MG63 (cell line): ENCODE measurements at places on chromosomes 12 and 14.

- DNase-seq, result no peak
These were observed 18.0 kb downstream of the TRPV4 start for GRCh38 chr12:109815225-109815624.

GRCh38 chr12:62604871-62605270 lies 138.2 kb downstream of the MON2 start:
- DNase-seq, result no peak

GRCh38 chr14:34052658-34053014 lies 101.8 kb upstream of the EGLN3 start:
- peak; percentile 77 for DNase-seq

- DNase-seq, result no peak
These were observed 47.8 kb downstream of the TESC start for GRCh38 chr12:117051380-117051779.

GRCh38 chr12:112386726-112387125 lies 4.5 kb upstream of the HECTD4 start:
- no peak for DNase-seq

GRCh38 chr14:61652526-61653262 lies 42.6 kb upstream of the HIF1A start:
- no peak for DNase-seq

DNA sequence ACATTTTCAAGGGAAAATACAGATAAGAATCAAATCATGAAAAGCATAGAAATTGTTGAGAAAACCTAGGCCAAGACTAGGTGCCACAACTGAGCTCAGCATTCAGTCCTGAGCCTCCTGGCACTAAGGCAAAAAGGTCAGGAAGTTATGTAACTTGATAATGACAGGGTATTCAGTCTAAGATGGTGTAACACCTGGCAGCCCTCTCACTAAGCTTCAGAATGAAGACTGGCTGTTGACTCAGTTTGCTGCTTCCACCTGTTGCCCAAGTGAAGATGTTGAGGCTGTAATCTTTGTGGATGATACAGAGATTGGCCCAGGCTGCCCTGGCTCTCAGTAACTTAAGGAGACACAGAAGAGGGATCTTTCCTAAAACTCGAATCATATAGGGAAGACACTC lies 19.6 kb downstream of the PROX2 start:
- DNase-seq, result no peak

DNA sequence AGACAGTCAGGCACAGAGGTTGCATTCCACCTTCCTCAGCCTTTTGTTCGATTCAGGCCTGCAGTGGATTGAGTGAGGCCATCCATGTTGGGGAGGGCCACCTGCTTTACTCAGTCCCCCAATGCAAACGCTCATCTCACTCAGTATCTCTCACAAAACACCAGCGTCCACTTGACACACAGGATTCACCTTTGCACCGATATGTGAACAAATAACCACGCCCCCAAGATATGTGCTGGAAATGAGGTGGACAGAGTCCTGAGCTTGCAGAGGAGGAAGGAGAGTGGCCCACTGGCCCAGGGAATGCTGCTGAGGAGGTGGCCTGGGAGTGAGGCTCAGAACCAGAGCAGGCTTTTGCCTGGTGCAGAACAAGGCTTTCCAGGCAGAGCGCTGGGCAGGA lies 60.7 kb downstream of the DNAH10 start:
- no peak for DNase-seq

GRCh38 chr12:38268612-38269011 lies 48.0 kb upstream of the ALG10B start:
- no peak for DNase-seq

GRCh38 chr12:104059963-104060362 lies 4.4 kb upstream of the HCFC2 start:
- DNase-seq, result no peak

DNA sequence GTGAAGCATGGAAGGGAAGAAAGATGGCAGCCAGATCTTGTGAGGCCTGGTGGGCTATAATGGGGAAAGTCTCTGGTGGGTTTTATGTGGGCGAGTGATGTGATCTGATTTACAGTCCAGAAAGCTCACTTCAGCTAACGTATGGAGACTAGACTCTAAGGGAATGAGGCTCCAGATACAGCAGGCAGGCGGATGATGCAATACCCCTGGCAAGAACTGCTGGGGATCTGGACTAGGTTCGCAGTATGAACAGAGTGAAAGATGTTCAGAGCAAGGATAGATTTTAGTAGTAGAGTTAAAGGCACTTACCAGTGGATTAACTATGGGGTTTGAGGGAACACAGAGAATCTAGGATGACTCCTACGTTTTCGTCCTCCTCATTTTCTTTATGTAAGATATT lies 253.1 kb downstream of the ANO2 start:
- no peak for DNase-seq

- DNase-seq, result no peak
These were observed 13.1 kb downstream of the P2RX2 start for GRCh38 chr12:132631666-132632065.

DNA sequence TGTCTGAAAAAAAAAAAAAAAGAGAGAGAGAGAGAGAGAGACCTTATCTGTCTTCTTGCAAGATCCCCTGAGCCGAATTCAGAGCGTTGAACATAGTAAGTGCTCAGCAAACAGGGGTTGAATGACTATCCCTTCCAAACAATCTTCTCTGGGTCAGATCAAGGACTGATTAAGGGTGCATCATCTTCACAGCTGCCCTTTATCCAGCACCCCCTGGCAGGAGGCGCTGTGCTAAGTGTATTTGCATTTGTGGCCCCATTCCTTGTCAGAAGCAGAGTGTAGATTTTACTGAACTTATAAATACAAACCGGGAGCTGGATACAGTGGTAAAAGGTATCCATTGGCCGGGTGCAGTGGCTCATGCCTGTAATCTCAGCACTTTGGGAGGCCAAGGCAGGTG lies 8.8 kb upstream of the TRPV4 start:
- DNase-seq, result no peak

DNA sequence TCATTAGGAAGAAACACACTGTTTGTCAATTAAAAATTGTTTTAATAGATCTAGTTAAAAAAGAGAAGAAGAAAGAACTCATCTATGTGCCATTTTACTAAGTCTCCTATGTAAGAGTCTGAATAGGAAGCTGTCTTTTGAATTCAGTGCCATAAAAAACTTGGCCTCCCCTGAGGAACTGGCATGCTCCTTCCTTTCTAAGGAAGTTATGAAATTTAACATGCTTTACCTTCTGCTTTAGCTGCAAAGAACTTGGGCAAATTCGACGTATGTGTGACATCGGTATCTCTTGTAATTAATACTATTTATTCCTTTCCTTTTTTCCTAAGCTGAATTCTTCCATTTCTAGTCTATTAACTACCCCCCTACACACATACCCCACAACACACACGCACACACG lies 12.5 kb downstream of the TM7SF3 start:
- no peak for DNase-seq

DNA sequence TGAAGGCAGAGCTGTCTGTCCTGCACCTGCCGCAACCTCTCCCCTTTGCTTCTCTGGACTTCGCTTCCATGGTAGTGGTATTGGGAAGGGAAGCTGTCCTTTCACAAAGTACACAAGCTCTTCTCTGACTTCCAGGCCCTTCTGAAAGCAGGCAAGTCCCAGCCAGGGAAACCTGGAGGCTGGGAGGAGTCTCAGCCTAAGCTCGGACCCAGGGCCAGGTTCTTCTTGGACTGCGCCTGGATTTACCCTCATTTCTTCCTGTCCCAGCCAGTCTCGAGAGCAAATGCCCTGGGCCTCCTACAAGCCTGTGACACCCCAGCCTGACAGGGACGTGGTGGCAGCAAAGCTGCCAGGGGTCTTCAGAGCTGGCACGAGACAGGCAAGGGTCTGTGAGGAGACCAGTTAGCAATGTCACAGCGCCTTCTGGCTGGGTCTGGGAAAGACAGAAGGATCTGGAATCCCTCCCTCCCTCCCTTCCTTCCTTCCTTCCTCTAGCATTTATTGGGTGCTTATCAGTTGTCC lies 22.4 kb downstream of the ISCA2 start:
- no peak for DNase-seq

DNA sequence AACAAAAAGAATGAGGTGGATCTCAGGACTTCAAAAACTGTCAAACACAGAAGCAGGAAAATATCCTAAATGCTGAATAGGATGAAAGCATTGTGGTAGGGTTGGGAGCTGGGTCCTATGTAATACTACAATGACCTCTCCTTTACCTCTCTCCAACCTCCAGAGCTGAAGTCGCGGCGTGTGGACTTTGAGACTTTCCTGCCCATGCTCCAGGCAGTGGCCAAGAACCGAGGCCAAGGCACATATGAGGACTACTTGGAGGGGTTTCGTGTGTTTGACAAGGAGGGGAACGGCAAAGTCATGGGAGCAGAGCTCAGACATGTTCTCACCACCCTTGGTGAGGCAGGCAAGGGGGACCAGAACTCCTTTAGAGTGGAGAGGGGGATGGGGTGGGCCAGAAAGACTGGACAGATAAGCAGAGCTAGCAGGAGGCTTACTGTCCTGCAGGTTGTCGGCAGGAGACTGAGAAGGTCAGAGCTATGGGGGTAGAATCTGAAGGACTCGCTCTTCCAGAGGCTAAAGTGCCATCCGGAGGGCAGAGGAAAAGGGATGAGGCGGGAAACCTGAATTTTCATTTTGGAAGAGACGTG lies 2.8 kb upstream of the MYL6 start:
- no peak for DNase-seq

- DNase-seq, result no peak
These were observed 16.1 kb upstream of the PLEKHA5 start for GRCh38 chr12:19113464-19113863.

- DNase-seq, result no peak
These were observed 10.8 kb downstream of the SUOX start for GRCh38 chr12:56007564-56008559.

DNA sequence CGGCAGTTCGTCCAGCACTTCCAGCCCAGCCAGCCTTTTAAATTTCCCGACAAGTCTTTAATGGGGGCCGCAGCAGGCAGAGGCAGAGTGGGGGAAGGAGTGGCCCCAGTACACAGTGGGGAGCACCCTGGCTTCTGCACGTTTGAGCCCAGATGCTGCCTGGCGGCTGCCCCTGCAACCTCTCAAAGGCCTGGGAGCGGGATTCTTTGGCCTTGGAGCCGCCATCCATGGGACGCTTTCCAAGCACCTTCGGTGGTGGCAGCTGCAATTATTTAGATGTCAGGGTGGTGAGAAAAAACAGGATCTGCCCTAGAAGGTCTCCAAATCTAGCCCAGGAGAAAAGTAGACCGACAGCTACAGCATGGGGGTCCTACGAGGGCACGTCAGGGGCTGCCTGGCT lies 46.0 kb downstream of the FAM222A start:
- DNase-seq, result no peak

GRCh38 chr12:82522762-82523161 lies 163.9 kb upstream of the TMTC2 start:
- DNase-seq, result no peak

- no peak for DNase-seq
These were observed 36.5 kb upstream of the SSTR1 start for GRCh38 chr14:38171197-38171596.
